ENCODE measurements at places on chromosomes 7 and 10.

DNA sequence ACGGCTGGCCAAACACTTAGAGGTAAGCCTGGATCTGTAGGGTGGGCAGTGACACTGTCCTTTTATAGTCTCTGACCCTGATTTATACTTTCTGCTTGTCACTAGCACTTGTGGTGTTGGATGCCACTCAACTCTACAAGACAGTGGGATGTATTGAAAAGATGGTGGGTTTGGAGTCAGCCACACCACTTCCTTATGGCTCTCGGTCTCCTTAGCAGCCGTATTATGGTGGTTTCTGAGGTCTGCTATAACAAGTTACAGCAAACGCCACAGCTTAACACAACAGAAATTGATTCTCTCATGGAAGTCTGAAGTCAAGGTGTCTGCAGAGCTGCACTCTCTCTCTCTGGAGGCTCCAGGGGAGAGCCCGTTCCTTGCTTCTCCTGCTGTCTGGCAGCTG lies 14.7 kb downstream of the ITIH2 start:
- no peak for DNase-seq

GRCh38 chr10:104259456-104259855 lies 4.8 kb downstream of the GSTO1 start:
- no peak for DNase-seq

- no peak for DNase-seq
Observed at GRCh38 chr10:71389768-71390460, 6.8 kb upstream of the CDH23 start.

DNA sequence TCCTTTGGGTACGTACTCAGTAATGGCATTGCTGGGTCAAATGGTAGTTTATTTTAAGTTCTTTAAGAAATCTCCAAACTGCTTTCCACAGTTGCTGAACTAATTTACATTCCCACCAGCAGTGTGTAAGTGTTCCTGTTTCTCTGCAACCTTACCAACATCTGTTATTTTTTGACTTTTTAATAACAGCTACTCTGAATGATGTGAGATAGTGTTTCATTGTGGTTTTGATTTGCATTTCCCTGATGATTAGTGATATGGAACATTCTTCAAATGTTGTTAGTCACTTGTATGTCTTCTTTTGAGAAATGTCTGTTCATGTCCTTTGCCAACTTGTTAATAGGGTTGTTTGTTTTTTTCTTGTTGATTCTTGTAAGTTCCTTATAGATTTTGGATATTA lies 558.9 kb downstream of the SH2D4B start:
- DNase-seq: no peak

- DNase-seq: no peak
Observed at GRCh38 chr10:131563411-131563810, 251.9 kb upstream of the TCERG1L start.

- no peak for DNase-seq
Observed at GRCh38 chr7:47552621-47553020, 29.3 kb downstream of the TNS3 start.

DNA sequence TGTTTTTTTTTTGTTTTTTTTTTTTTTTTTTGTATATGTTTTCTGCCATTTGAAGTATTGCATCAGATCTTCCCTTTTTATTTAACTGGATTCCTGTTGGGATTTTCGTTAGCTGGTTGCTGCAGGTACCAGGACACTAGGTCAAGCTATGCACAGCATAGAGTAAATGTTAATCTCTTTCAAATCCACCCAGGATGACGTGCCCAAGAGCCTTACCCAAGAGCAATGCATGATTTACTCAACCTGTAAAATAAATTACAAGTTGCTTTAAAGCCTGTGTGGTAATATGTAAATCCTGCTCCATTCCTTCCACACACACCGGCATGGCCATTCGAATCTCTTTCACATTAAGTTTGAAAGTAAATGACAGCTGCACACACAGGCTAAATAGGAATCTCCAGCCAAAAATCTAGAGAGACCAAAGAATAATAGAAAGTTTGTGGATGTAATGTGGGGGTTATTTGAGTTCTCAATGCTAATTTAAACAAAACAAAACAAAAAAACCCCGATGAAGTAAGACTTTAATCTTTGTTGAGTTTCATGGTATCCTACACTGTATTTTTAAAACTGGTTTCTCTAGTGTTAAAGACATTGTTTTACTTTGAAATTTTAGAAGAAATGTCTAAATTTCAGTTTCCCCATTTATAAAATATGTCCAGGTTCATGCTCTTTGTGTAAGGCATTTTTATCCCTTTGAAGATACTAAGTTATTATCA lies 167.9 kb downstream of the FRMD4A start:
- DNase-seq: no peak
